ENCODE measurements at places on chromosomes 1 and 21. TPM values are rescaled to one million over a fixed set of nuclear protein-coding genes. Genes with fewer than 3 reads are reported as not detected.

GIPC2 gene
- 4.4 TPM for total RNA-seq

GRCh38 chr1:36506276-36506920 is 23.7 kb upstream of the CSF3R start:
- no peak overlapping the region for H3K27ac ChIP-seq
- H3K4me1 ChIP-seq = no peaks in the 10 kb centered on the region
- peaks cover 36% of the 10 kb centered on the region for H3K27me3 ChIP-seq
- DNase-seq = no peak
- H3K36me3 ChIP-seq = no peaks in the 10 kb centered on the region

MPZ gene
- 3.9 TPM for total RNA-seq

- H3K27me3 ChIP-seq = no peaks in the 10 kb centered on the region
- H3K27ac ChIP-seq = no peak overlapping the region
- H3K4me1 ChIP-seq = peaks cover 7% of the 10 kb centered on the region
- no peak overlapping the region for H3K4me3 ChIP-seq
- H3K36me3 ChIP-seq = no peaks in the 10 kb centered on the region
Measured at GRCh38 chr1:219805191-219805590, 123.2 kb downstream of the SLC30A10 start.

- H3K27me3 ChIP-seq = no peaks in the 10 kb centered on the region
- no peak overlapping the region for H3K27ac ChIP-seq
- H3K4me1 ChIP-seq = no peaks in the 10 kb centered on the region
- no peak for DNase-seq
- H3K4me3 ChIP-seq = no peak overlapping the region
Measured at GRCh38 chr1:171204296-171204695, 19.2 kb downstream of the FMO2 start.

DNA sequence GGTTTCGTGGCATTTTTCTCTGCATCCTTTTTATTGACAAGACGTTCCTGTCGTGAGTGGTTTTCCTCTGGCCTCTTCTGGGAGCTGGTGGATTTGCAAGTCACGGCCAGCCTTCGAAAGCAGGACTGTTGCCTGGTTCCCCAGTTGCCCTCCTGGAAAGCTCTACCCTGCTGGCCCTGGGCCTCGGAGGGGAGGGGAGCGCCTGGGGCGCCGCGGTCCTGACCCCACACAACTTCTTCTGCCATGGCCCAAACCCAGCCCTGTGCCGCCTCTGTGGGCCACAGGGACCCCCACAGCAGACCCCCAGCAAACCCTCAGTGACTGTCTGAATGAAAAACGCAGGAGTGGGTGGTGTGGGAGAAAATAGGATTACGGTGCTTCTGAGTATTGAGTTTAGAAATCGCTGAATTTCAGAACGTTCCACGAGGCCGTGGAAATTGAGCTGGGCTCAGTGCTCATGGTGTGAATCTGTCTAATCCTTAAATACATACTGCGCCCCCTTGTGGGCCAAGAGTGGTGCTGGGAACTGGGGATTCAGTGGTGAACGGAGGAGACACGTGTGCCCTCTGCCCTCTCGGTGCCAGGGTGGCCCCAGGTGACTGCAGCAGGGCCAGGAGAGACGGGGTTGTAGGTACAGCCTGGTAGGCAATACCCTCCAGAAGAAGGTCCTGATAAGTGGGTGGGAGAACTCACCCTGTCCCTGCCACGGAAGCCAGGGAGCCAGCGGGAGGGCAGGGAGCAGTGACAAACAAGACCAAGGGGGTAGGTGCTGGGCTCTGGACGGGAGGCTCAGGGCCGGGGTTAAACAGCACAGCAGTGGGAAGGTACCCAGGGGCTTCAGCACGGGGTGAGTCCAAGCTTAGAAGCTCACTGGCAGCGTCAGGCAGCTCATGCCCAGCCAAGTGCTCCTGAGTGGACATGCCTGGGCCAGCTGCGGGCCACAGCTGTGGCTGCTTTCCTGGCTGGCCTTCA is 101.2 kb upstream of the COL6A1 start:
- H3K27ac ChIP-seq = no peak overlapping the region
- H3K4me1 ChIP-seq = peaks cover 13% of the 10 kb centered on the region
- DNase-seq = peak; percentile 73
- H3K4me3 ChIP-seq = no peak overlapping the region
- no peaks in the 10 kb centered on the region for H3K36me3 ChIP-seq

- no peak overlapping the region for H3K4me3 ChIP-seq
- H3K27me3 ChIP-seq = no peaks in the 10 kb centered on the region
- no peaks in the 10 kb centered on the region for H3K4me1 ChIP-seq
- H3K36me3 ChIP-seq = no peaks in the 10 kb centered on the region
- H3K27ac ChIP-seq = no peak overlapping the region
- DNase-seq = no peak
Measured at GRCh38 chr21:32437729-32438128, 25.2 kb downstream of the EVA1C start.

- no peak overlapping the region for H3K27ac ChIP-seq
- no peak for DNase-seq
- H3K4me1 ChIP-seq = no peaks in the 10 kb centered on the region
- H3K27me3 ChIP-seq = no peaks in the 10 kb centered on the region
- no peaks in the 10 kb centered on the region for H3K36me3 ChIP-seq
Measured at GRCh38 chr1:57061369-57061768, 95.6 kb upstream of the C8B start.

- peaks cover 3% of the 10 kb centered on the region for H3K4me1 ChIP-seq
- no peak overlapping the region for H3K4me3 ChIP-seq
- no peaks in the 10 kb centered on the region for H3K36me3 ChIP-seq
- no peak overlapping the region for H3K27ac ChIP-seq
Measured at GRCh38 chr1:32485554-32486255, 20.8 kb downstream of the ZBTB8B start.

DNA sequence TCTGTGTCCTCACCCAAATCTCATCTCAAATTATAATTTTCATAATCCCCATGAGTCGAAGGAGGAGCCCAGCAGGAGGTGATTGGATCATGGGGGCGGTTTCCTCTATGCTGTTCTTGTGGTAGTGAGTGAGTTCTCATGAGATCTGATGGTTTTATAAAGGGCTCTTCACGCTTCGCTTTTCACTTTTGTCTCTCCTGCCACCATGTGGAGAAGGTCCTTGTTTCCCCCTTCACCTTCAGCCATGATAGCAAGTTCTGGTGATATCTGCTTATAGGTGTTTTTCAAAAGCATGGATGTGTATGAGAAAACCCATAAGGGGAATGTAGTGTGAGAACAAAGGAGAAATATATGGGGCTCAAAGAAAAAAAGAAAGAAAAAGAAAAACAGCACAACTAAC is 405.9 kb upstream of the RGS18 start:
- no peak for DNase-seq
- no peak overlapping the region for H3K4me3 ChIP-seq
- no peaks in the 10 kb centered on the region for H3K4me1 ChIP-seq
- no peaks in the 10 kb centered on the region for H3K27me3 ChIP-seq

DAB1 gene
- total RNA-seq = 0.17 TPM

- H3K36me3 ChIP-seq = no peaks in the 10 kb centered on the region
- peak overlapping the region; percentile 48 for H3K4me3 ChIP-seq
- no peak for DNase-seq
- no peaks in the 10 kb centered on the region for H3K27me3 ChIP-seq
- peaks cover 33% of the 10 kb centered on the region for H3K4me1 ChIP-seq
- H3K27ac ChIP-seq = peak overlapping the region; percentile 86
Measured at GRCh38 chr21:36113647-36114428, 21.0 kb upstream of the CBR3 start.

FAM78B gene
- 1.4 TPM for total RNA-seq

DNA sequence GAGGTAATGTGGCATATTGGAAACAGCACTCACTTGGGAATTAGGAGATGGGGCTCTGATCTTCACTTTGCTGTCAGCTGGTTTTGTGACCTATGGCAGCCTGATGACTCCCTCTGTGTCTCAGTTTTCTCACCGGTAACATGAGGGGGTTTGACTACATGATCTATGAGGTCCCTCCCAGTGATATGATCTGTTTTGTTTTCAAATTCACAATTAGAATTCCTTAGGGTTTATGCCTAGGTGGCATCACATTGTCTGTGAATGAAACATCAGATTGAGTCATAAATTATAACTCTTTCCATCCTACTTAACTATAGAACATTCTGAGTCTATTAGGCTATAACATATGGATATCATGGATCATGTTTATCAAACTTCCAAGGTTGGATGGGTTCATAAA is 386.6 kb downstream of the PTBP2 start:
- H3K27me3 ChIP-seq = no peaks in the 10 kb centered on the region
- H3K4me1 ChIP-seq = no peaks in the 10 kb centered on the region
- no peaks in the 10 kb centered on the region for H3K36me3 ChIP-seq
- no peak overlapping the region for H3K27ac ChIP-seq
- DNase-seq = no peak
- H3K4me3 ChIP-seq = no peak overlapping the region

- H3K4me3 ChIP-seq = no peak overlapping the region
- peaks cover 53% of the 10 kb centered on the region for H3K4me1 ChIP-seq
- H3K27ac ChIP-seq = no peak overlapping the region
- no peaks in the 10 kb centered on the region for H3K36me3 ChIP-seq
- H3K27me3 ChIP-seq = no peaks in the 10 kb centered on the region
Measured at GRCh38 chr1:164756741-164757140, 197.8 kb downstream of the PBX1 start.

- no peak for DNase-seq
- peaks cover 52% of the 10 kb centered on the region for H3K4me1 ChIP-seq
- no peaks in the 10 kb centered on the region for H3K27me3 ChIP-seq
- H3K4me3 ChIP-seq = peak overlapping the region; percentile 56
- H3K36me3 ChIP-seq = no peaks in the 10 kb centered on the region
Measured at GRCh38 chr1:41365772-41366454, 4.7 kb downstream of the FOXO6 start.

DNA sequence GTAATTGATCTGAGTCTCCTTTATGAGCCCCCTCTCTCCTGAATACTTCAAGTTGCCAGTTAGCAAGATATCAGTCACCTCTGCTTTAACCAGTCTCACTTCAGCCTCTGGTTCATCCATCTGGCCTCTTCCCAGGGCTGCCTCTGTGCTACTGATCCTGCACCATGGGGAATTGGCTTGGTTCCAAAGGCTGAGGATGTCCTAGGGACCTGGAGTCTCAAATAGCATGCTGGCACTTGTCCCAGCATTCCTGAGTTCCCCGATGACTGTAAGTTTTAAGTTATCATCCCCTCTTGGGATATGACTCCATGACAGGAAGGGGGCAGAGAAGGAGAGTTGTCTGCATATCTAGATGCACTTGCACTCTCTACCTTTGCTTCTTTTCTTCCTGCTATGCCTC is 252.0 kb downstream of the PTBP2 start:
- no peaks in the 10 kb centered on the region for H3K4me1 ChIP-seq
- no peak for DNase-seq
- no peak overlapping the region for H3K4me3 ChIP-seq
- H3K27ac ChIP-seq = no peak overlapping the region

CFAP74 gene
- total RNA-seq = not detected

- H3K27me3 ChIP-seq = no peaks in the 10 kb centered on the region
- H3K27ac ChIP-seq = no peak overlapping the region
- no peak for DNase-seq
- no peak overlapping the region for H3K4me3 ChIP-seq
Measured at GRCh38 chr21:16794950-16795349, 717.9 kb upstream of the CXADR start.
